ENCODE measurements at places on chromosomes 4 and X.

DNA sequence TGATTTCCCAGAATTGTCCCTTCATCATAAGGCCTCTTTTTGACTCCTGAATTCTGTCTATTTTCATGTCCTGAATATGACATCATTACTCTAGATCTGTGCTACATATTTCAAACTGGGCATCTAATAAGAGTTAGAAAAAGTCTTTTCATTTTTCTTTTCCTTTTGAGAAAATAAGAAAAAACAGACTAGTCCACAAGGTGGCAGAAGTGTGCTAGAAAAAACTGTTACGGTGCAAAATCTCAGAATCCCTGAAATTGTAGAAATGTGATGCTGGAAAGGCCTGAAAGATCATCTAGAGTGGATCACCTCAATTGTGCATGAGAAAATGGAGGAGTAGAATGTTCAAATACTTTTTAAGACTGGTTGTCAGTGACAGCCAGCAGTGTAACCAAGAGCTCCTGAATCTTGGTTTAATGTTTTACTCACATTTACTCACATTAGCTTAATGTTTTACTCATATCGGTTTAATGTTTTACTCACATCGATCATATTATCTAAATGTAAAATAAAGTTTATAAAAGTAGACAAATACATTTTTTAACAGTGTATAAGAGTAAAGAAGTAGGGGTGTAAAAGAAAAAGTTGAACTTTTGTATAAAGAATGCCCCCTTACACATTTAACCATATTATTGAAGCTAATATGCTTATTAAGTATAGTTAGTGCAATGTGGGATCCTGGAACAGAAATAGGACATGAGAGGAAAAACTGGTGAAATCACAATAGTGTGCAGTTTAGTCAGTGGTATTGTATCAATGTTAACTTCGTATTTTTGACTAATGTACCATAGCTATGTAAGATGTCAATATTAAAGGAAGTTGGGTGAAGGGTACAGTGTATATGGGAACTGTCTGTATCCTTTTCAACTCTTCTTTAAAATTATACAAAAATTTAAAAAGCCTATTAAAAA, 15.2 kb downstream of the ASB11 start:
- DNase-seq = peak; percentile 7

DNA sequence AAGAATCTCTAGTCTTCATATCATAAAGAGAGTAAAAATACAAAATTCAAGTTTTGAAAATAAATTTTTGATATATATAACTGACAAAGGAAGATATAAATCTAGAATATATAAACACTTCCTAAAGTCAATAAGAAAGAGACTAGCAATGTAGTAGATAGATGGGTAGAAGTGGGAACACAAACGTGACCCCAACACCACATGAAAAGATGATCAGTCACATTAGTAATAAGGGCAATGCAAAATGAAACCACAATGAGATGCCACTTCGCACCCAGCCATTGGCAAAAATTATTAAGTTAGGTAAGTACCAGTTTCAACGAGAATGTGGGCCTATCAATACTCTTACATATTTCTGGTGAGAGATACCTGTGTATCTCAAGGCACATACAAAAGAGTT, 106.5 kb downstream of the EGF start:
- no peak for DNase-seq

DNA sequence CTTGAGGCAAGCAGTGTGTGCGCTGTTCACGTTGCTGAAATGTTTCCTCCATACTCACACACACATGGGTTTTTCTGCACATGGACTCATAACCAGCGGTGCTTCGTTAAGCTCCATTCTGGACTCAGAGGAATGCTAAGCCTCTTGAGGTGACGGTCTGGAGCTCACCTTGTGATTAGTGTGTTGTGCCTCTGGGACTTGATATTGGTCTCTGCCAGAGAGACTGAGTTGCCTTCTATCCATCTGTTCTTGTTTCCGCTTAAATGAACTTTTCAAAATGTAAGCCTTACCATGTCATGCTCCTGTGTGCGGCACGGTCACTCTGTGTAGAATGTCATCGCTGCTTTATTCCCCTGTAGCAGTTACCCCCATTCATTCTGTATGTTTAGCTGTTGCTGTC, 42.5 kb downstream of the ADD1 start:
- no peak for DNase-seq

DNA sequence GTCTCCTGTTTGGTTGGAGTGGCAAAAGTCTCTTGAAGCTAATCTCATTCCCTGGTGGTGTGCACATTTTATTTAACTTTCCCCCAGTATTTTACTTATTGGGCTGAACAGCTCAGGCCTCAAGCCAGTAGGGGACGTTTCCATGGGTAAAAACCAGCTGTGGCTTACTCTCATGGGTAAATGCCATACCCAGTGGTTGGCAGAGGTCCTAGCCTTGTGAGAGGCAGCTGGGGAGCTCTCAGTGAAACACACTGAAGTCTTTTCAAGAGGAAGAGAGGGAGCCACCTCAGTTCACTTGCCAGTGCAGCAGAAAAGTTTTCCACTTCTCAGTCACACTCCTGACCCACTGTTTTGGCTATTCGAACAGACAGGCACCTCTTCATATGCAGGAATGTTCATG, 1964.2 kb downstream of the ARAP2 start:
- no peak for DNase-seq

Data from fibroblast of skin of scalp (primary cell).